ENCODE measurements at places on chromosomes 1 and 21.

DNA sequence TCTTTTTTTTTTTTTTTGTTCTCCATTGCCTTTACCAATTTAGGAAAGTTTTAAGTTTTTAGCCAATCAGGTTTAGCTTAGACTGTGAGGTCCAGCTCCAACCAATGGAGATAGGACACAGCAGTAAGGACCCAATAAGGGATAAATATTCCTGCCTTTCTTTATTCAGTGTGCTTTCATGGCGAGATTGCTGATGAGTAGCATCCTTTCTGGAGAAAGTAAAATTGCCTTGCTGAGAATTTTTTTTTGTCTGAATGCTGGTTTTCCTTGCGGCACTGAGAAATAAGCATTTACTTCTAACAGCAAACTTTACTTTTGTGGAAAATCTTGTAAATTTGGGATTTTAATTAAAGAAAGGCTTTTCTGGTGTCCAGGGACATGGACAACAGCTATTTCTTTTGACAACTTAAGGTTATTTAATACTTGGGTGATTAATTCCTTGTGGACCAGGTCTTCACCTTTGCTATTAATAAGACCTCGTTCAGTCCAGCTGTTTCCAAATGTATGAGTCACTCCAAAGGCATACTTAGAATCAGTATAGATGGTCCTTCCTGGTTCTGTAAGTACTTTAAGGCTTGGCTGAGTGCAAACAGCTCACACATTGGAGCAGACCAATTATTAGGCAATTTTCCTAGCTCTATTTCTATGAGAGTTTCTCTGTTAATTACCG is 54.1 kb downstream of the SERINC2 start:
- no peak for DNase-seq

DNA sequence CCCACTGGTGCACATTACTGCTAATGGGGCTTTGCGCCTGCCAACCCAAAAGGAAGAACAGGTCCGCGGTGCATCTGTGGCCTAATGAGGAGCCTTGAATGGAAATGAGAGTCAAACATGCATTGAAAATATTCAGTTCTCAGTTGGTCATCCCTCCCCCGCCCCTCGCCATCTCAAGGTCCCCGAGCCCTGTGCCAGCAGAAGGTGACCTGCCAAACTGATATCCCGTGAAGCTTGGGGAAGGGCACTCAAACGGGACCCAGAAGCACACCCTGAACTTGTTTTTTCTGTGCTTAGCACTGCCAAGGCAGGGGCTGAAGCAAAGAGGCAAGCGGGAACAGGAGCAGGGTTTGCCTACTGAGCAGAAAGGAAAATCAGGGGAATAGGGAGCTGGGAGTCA is 67.9 kb upstream of the ZNF648 start:
- no peak for DNase-seq

DNA sequence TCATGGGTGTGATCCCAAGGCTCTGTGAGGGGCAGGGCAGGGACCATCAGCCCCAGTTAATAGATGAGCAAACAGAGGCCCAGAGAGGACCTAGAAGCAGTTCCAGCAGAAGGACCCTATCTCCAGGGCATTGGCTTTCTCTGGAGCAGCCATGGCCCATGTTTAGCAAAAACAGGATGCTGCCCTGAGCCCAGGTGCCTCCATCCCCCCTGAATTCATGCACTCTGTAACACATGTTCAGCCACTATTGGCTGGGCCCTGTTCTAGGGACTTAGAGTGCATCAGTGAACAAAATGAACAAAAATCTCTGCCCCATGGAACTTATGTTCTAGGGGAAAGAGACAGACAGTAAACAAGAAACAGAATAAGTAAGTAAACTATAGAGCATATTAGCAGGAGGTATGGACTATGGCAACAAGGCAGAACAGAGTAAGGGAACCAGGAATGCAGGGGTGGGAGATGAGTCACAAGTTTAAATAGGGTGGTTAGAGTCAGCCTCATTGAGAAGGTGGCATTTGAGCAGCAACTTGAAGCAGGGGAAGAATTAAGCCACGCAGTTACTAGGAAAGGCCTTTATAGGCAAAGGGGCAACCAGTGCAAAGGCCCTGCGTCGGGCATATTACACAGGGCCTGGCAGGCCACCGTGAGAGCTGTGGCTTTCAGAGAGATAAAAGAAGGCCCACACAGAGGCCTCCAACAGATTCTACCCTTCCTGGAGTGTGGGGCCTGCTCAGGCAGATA is 185.9 kb upstream of the EDN2 start:
- DNase-seq: no peak

- DNase-seq: no peak
Observed at GRCh38 chr21:31555741-31556191, 103.7 kb upstream of the SOD1 start.

DNA sequence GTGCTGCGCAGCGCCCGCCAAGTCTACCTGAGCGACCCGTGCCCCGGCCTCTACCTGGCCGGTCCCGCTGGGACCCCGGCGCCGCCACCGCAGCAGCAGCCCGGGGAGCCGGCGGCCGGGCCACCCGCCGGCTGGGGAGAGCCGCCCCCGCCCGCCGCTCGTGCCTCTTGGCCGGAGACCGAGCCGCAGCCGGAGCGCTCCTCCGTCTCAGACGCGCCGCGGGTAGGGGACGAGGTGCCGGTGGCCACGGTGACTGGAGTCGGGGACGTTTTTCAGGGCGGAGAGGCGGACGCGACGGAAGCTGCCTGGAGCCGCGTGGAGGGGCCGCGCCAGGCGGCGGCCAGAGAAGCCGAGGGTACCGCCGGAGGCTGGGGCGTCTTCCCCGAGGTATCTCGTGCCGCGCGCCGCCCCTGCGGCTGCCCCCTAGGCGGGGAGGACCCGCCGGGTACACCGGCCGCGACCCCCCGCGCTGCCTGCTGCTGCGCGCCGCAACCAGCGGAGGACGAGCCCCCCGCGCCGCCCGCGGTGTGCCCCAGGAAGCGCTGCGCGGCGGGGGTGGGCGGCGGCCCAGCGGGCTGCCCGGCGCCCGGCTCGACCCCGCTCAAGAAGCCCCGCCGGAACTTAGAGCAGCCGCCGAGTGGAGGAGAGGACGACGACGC is 646 bp downstream of the IER5 start:
- peak; percentile 40 for DNase-seq

- no peak for DNase-seq
Observed at GRCh38 chr1:183417772-183418491, at the start of gene NMNAT2. Gene NMNAT2, minus strand, starts transcription at chr1:183418380. Its CDS starts 113 bp downstream, at chr1:183418267.

- no peak for DNase-seq
Observed at GRCh38 chr1:113534875-113535274, 144.6 kb downstream of the MAGI3 start.

DNA sequence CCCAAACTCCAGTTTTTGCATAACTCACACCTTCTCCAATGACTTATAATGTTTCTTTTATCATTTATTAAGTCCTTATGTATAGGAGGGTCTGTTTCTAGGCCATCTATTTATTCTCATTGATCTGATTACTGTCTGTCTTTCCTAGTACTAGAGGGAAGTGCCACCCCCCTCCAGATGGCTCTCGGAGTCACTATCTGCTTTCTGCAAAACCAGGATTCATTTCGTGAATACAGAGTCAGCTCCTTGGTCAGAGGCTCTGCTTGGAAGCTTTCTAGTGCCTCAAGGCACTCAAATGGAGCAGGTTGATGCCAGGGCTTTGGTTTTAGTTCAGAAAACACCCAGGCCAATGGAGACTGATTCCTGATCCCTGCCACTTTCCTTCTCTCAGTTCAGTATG is 102.3 kb upstream of the CD34 start:
- DNase-seq: no peak

GRCh38 chr1:88799491-88799890 is 91.9 kb downstream of the GTF2B start:
- no peak for DNase-seq

GRCh38 chr1:64209221-64209620 is 5.8 kb downstream of the UBE2U start:
- no peak for DNase-seq

- DNase-seq: no peak
Observed at GRCh38 chr1:241212628-241213027, 144.4 kb downstream of the RGS7 start.

GRCh38 chr1:169957884-169958283 is 64.2 kb upstream of the SCYL3 start:
- DNase-seq: no peak

GRCh38 chr1:84020151-84020550 is 21.2 kb upstream of the TTLL7 start:
- DNase-seq: no peak

DNA sequence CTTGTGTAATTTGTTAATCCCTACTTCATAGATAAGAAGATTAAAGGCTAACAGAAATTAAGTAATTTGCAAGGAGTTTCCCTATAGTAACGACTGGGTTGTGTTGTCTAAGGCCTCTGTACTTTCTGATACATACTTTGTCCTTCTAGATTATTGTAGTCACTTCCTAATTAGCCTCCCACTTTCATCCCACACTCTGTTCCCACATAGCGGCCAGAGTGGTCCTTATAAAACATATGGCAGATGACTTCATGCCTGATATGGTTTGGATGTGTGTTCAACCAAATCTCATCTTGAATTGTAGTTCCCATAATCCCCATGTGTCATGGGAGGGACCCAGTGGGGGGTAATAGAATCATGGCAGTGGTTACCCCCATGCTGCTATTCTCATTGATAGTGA is 120.5 kb upstream of the DAB1 start:
- no peak for DNase-seq

DNA sequence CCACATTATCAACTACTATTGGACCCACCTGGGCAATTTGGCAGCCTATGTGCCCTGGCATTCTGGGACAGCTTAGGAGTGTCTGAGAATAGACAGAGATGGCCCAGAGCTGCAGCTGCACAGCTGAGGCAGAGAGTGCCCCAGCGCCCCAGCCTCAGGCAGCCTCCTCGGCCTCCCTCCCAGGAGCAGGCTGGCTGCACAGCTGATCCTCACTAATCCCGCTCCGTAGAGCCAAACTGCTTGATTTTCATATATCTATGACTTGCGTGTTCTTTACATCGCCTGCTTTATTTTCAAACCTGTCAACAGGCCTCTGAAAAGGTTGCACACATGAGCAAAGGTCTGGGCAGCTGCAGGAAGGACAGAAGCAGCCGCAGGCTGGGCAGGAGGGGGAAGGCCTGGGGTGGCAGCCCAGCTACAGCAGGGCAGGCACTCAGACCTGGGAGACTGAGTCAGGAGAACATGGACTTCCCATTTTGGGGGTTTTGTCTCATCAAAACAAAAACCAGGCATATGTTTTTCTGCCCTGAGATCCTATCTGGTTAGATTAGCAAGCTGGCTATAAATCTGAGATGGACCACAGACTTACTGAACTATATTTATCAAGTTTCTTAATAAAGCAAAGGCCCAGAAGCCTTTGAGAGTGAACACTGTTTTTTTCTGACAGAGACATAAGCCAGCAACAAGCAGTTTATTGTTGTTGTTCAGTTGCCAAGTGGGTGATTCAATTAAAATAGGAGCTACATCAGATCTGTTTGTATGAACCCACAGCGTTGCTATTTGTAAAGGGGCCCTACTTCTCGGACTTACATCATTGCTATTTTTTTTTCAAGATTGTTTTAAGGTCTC is 301.8 kb upstream of the DUSP10 start:
- no peak for DNase-seq

Measured in CD4-positive, alpha-beta T cell treated with Interferon alpha-2 for 1 hour (primary cell).